Heart left ventricle (tissue), 16 donors: ENCODE measurements at places on chromosomes 16 and 17.
A peak's percentile ranks its signal among the peaks of the same experiment; 100 is the strongest.

DNA sequence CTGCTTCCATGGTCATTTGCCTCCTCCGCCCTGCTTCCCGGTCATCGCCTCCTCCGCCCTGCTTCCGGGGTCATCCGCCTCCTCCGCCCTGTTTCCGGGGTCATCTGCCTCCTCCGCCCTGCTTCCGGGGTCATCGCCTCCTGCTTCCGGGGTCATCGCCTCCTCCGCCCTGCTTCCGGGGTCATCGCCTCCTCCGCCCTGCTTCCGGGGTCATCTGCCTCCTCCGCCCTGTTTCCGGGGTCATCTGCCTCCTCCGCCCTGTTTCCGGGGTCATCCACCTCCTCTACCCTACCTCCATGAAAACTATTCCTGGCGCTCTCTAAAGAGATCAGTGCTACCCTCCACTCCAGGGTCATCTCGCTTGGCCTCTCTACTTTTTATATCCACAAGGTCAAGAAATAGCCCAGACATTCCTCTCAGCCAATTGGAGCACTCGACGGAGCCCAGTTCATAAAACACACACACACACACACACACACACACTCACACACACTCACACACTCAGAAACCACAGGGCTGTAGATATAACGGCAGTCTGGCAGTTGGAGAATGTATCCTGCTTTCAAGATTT lies 44.8 kb downstream of the TRARG1 start:
- no peak for DNase-seq

DNA sequence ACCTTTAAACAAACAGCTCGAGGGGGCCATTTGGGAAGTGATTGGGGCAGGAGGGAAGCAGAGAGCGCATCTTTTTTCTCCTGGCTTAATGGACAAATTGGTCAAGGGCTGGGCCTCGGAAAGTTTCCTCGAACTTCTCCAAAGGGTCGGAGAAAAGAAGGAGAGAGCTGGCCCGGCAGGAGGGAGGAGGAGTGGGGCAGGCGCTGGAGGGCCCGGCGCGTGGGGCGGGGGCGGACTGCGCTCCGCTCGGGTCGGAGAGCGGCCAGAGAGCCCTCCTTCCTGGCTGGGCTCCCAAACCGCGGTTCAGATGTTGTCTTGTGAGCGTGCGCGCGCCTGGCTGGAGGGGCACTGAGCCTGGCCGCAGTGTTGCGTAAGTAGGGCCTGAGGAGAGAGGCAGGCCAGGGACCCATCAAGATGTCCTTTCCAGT lies 1.2 kb downstream of the MMP2 start:
- peak; percentile 85 for DNase-seq

DNA sequence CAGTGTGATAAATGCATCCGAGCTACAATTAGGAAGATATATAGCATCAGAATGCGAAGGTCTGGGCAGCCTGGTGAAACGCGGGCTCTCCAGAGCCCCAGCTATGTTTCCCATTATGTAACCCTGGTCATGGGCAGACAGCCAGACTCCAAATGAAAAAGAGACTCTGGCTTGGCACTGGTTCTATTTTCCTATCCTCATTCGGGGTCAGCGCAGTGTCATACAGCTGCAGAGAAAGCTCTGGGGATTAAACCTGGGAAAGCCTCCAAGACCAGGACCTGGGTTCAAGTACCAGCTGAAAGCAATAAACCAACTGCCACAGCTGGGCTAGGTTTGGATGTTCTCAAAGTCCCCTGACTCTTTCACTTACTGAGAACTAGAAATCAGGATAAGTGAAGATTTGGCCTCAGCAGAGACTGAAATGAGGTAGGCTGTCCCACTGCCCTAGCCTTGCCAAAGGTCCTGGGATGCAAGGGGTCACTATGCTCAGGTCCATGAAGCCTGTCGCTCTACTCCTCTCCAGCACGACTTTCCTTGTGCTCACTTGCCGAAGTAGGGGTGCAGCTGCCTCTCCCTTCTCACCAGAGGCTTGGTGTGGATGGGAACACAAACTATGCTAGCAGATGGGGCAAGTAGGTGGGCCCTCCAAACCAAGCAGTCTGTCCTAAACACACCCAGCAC lies 123.8 kb downstream of the SMG6 start:
- peak; percentile 94 for DNase-seq

- DNase-seq: no peak
Measured at GRCh38 chr17:38609280-38610031, 3.7 kb upstream of the SRCIN1 start.

GRCh38 chr17:6831661-6832263 lies at the start of gene TEKT1:
Gene TEKT1 (minus strand): TSS chr17:6831729. CDS start chr17:6830376, 1,353 bp downstream.
- peak; percentile 66 for DNase-seq

- no peak for DNase-seq
Measured at GRCh38 chr16:31874366-31875111, 932 bp downstream of the ZNF267 start.

GRCh38 chr16:4393240-4393600 lies 21.6 kb downstream of the VASN start:
- DNase-seq: no peak

GRCh38 chr16:80804056-80804525 lies 307 bp downstream of the CDYL2 start:
- peak; percentile 65 for DNase-seq

DNA sequence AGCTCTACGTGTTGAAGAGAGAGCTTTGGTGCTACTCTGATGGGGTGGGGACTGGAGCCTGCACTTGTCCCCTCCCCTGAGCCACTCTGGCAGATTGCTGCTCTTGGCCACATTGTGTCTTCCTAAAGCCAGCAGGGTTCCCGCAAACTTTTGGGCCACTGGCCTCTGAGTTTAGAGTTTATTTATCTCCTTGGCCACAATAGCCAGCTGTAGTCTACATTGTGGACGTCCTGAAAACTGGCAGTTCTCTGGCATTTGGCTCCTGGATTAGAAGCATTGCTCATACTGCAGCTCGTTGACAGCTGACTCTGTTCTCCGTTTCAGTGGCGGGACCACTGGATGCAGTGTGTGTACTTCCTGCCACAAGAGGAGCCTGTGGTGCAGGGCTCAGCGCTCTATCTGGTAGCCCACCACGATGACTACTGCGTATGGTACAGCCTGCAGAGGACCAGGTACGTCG lies 34.6 kb downstream of the PRMT7 start:
- DNase-seq: peak; percentile 31

- DNase-seq: peak; percentile 26
Measured at GRCh38 chr17:60525328-60525684, 736 bp downstream of the APPBP2 start.

DNA sequence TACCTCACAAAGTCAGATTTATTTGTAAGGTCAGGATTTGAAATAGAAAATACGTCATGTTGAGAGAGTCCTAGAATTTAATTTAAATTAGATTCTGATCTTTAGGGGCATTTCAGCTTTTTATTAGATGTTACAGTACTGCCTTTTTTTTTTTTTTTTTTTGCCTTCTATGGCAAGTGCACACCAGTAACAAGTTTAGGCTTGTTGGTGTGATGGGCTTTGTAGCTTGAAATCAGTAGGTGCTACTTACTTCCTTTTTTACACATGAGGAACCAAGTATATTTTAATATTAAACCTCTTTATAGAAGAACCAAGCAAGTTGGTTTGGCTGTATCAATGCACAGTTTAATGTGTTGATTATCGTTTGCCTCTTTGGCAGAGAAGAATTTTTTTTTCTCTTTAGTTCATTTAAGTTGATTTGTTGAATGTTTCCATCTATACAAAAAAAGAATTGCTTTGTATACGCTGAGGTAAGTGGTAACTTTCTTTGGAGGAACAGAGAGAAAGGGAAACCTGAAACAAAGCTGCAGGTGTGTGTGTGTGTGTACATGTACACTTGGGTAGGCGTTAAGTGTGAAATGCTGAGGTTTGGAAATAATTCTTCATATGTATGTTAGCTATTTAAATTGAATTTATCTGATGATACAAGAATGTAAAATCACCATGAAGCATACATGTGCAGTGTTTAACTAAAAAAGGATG lies 15.7 kb downstream of the RBL2 start:
- no peak for DNase-seq

DNA sequence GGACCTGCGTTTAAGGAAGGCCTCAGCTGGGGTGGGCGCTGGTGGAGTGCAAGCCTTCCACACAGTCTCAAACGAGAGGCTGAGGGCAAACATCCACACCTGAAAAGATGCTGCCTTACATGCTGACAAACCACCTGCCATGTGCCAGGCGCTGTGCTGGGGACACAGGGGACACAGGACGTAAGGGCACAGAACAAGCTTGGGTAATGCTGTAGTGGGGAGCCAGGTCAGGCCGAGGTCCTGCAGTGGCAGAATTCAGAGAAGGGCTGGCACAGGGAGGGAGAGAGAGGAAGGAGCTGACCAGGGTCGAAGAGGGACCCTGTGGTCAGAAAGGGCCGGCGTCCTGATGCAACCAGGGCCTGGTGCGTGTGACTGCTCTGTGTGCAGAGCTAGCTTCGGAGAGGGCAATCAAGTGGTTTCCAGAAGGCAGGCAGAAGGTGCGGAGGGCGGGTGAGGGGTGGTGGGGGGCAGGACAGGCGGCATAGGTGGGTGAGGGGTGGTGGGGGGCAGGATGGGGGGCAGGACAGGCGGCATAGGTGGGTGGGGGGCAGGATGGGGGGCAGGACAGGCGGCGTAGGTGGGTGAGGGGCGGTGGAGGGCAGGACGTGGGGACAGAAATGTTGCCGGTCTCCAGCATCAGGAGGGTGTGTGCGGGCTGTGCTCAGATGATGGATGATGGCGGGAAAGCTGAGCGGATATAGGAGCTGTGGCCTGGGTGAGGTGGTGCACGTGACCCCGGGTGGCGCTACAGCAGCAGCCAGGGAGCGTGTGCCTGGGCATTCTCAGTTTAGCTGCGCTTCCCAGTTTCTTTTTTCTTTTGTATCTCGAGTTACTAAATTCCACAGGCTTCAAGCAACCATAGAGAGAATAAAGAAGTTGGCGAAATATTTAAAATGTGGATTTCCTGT lies 18.8 kb downstream of the TELO2 start:
- no peak for DNase-seq

DNA sequence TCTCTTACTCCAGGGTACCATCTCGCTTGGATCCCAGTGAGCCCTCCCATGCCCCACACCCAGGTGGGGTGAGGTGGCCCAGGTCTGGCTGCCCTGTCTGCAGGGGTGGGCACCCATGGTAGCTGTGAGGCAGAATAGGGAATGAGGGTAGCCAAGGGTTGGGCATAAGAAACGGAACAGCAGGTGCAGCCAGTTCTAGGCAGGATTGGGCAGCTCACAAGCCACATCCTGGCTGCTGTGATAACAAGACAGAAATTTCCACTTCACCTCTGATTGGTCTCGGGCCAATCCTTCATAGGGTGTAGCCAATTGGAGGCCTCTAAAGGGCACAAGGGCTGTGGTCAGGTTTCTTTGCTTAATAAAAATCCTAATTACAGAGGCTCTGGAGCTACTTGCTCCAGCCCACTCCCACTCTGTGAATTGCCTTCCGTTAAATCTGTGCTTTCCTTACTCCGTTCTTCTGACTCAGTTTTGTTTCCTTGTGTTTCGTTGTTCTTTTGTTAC lies 1.5 kb upstream of the ARHGDIG start:
- no peak for DNase-seq
